ELR (cell line): ENCODE measurements at places on chromosomes 5 and 9.

GRCh38 chr5:34827588-34828506, 11.1 kb upstream of the TTC23L start:
- no peak for DNase-seq

GRCh38 chr5:168152660-168153059, 138.8 kb upstream of the WWC1 start:
- no peak for DNase-seq

DNA sequence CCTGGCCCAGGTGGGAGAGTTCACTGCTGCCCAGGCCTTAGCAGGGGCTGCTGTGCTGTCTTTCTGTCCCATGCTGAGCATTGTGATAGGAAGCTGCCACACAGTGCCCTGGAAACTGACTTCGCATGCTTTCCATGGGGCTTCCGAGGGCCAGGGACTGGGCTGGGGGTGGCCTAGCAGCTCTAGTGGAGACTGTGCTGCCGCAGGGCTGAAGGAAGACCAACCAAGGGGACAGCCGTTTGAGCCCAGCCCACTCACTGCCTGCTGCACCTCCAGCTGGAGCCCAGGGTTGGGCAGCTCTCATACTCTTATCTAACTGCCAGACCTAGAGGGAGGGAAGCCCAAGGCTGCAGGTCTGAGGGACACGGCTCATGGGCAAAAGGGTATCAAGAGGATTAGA, 79.2 kb downstream of the RGS3 start:
- no peak for DNase-seq

- DNase-seq: no peak
Observed at GRCh38 chr9:29625292-29625731, 2052.0 kb upstream of the C9orf72 start.

GRCh38 chr9:2019723-2020122, 4.6 kb downstream of the SMARCA2 start:
- DNase-seq: no peak

DNA sequence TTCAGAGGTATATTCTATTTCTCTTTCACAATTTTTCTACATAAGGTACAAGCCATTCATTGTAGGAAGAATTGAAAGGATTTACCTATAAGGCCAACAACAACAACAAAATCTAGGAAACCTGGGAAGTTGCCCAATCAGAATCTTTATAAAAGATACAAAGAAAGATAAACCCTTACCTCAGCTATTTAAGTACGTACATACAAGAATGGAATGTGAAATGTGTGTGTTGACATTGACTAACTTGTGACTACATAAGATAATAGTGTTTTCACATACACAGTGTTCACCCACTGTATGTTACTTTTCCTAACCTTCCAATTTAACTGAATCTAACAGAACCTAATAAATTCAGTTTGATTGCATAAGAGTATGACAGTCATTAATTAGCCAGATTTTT, 154.1 kb downstream of the ADAMTS6 start:
- peak; percentile 41 for DNase-seq

GRCh38 chr9:38294220-38294960, 98.1 kb upstream of the ALDH1B1 start:
- DNase-seq: no peak

GRCh38 chr5:74403771-74404170, 236.8 kb downstream of the ENC1 start:
- no peak for DNase-seq

GRCh38 chr5:39750661-39751060, 325.9 kb upstream of the DAB2 start:
- DNase-seq: peak; percentile 28

GRCh38 chr5:68395926-68396511, 180.5 kb downstream of the PIK3R1 start:
- no peak for DNase-seq

- no peak for DNase-seq
Observed at GRCh38 chr5:148507648-148508047, 123.9 kb downstream of the FBXO38 start.

- no peak for DNase-seq
Observed at GRCh38 chr9:7298123-7298522, 501.5 kb downstream of the DMAC1 start.

GRCh38 chr9:109779711-109780452, at the start of gene PALM2AKAP2:
TSS of gene PALM2AKAP2 (plus strand) at chr9:109780198. CDS start at chr9:109780489, 291 bp downstream.
- peak; percentile 75 for DNase-seq

DNA sequence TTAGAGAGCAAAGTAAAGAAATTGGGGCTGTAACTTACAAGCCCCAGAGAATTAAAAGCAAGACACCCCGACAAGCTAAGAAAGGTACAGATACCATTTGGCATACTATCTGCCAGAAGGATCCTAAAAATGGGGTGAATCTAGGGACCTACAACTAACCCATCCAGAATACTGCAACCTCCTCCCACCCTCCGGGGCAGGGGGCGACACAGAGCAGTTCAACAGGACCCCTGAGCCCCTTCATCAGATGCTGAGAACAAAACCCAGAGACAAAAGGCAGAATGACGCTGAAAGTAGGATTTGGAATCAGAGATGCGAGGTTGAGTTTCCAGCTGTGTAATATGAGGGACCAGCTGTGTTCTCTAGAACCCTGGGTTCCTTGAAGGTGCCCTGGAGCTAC, 71.2 kb downstream of the EPB41L4B start:
- no peak for DNase-seq

DNA sequence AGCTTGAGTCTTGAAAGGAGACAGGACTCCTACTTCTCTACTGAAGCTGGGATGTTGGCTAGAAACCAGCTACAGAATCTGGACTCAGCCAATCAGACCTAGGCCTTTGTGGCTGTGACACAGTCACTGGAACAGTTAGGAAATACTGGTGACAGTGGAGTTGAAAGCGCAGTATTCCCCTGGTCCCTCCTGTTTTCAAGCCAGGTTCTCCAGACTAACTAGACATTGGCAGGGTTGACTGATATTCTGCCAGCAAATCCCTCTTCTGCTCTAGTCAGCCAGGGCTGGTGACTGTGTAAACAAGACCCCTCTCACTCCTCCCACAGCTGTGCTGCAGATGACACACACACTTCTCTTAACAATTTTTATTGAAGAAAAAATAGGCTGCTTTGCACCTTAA, 8.7 kb downstream of the SHROOM1 start:
- peak; percentile 46 for DNase-seq

GRCh38 chr5:27814983-27815382, 776.6 kb upstream of the CDH9 start:
- DNase-seq: no peak

DNA sequence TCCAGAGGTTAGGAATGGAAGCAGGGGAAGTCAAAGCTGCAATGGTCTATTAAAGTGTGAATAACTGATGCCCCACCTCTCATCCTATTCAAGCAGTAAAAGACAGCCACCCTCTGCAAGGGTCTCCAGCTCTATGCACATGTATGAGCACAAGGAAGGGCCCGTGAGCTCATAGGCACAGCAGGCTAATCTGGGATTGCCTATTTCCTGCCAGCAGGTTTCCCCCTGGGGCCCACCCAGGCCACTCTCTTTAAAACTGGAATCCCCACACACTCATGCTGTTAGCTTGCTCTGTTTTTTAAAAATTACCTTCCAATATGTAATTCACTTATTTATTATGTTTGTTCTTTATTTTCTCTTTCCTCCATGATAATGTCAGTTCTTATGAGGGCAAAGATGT, 48.7 kb upstream of the ZNF366 start:
- DNase-seq: peak; percentile 32

GRCh38 chr9:33318225-33318624, 27.9 kb downstream of the NFX1 start:
- DNase-seq: no peak

DNA sequence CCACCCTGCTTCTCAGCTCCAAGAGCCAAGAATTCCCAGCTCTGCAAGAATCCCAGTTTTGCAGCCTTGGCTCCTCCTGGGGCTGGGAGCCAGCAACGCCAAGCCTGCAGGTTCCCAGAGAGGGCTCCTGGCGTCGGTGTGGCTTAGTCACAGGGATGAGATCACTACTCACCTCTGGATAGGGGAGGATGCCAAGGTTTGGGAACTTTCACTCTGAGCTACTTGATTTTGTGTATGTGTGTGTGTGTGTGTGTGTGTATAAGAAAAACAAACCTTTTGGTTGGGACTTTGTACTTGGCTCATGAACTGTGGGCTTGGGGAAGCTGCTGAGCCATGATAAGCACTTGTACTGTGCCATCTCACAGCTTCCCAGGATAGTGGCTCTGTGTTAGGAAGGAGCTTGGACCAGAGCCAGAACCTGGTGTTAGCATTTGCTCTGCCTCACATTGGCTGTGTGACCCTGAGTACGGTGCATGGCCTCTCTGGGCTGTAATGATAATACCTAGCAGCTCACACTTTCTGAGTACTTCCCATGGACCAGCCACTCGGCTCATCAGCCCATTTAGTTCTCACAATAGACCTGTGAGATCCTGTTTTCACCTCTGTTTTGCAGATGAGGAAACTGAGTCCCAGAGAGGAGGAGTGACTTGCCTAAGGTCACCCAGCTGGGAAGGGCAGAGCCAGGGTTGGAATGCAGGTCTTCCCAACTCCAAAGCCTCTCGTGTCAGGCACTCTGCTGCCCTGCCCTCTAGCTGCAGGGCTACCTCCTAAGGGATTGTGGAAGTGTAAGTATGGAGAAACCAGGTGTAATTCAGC, 41.4 kb upstream of the DAB2IP start:
- peak; percentile 66 for DNase-seq

DNA sequence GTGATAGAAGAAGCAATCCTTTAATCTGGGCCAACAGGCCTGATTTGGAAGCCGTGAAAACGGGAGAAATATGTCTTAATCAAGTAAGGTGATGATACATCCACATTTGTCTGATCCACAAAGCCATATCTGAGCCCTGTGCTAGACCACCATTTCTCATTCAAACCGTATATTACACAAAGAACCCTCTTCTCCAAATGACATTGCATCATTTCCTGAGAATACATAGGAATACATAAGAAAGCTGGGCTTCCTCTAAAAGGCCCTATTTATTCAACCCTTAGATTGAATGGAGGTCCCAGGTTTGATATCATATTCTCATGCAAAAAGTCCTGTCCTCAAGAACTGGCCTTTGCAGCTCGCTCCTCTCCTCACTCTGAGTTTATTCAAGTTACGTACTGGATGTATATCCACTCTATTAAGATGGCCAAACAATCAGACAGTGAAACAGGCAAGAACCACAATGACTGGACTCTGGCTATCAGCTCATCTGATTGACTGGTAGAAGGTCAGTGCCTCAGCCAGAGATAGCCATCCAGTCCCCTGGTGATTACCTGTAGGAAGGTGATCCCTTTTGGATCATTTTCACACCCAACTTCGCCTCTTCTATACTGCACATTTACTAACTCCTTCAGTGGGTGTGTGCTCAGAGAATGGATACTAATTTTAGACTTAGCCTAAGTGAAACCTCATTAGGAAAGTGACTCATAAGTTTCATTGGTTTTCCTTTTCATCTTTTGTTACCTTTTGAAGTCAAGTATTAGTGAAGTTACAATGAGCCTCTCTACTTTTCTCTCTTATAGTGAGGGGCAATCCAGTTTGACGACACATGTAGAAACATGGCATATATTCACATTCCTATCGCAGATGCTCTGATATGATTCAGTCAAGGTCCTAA, 167.6 kb upstream of the WWC1 start:
- no peak for DNase-seq

DNA sequence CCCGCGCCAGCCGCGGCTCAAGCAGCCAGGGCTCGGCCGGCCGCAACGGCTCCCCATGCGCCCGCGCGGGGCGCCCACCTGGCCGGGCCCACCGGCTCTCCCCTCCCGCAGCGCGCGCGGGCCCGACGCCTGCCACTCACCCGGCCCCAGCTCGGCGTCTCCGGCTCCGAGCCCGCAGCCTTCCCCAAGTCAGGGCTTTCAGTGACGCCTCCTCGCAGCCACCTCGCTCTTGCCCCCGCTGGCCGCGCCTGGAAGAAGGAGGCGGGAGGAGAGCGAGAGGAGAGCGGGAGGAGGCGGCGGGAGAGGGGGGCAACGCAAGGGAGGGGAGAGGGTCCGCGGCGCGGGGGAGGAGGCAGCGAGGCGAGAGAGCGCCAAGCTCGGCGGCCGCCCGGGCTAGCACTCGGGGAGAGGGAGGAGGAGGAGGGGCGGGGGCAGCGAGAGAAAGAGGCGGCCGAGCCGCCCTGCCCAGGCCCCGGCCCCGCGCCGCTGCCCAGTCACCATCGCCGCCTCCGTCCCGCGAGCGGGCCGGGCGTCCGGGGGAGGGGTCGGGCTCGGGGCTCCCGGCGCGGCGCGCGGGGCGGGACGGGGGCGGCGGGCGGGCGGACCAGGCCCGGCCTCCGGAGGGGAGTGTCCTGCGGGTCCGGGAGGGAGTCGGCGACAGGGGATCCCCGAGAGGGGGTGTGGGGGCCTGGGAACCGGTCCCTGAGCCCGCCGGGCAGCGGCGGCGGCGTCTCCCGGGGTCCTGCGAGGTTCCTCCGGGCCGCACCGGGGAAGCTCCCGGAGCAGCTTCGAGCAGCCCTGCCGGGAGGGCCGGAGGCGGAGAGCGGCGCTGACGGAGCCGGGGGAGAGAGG, at the start of gene LHFPL2:
Gene LHFPL2 (minus strand): TSS at position 414 of the 852 bp plus-strand sequence. CDS start 138,559 bp downstream, outside the sequence.
- DNase-seq: peak; percentile 75

- DNase-seq: peak; percentile 48
Observed at GRCh38 chr5:116442095-116442534, 132.5 kb downstream of the SEMA6A start.

GRCh38 chr9:105047742-105048041, 119.7 kb upstream of the ABCA1 start:
- DNase-seq: peak; percentile 62

- DNase-seq: no peak
Observed at GRCh38 chr9:6899274-6899673, 141.5 kb downstream of the KDM4C start.

DNA sequence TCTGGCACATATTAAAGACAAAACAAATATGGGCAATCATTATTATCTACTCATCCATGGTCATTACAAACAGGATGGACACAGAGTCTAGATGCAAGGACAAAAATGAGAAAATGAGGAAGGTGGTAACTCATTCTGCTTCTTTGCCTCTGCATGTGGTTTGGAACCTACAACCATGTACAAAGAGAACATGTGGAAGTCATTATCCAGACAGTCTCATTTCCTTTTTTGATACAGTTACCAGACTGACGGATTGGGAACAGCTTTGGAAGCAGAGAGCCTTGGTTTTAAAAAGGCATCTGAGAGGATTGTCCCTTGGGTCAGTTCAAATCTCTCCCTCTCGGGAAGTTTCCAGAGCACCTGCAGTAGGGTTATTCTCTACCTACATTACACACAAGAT, 433.4 kb upstream of the TNC start:
- no peak for DNase-seq

- peak; percentile 99 for DNase-seq
Observed at GRCh38 chr5:78586251-78586650, 62.3 kb downstream of the LHFPL2 start.
